Osteoblast (primary cell): ENCODE measurements at places on chromosomes 2 and 18. TPM values are rescaled to one million over a fixed set of nuclear protein-coding genes. Genes with fewer than 3 reads are reported as not detected.

The ADCYAP1 gene
- total RNA-seq: not detected in 2 replicates

The GAREM1 gene
- total RNA-seq: 3.6 and 5.0 TPM in 2 replicates

The GKN2 gene
- not detected in 2 replicates for total RNA-seq

The SCG2 gene
- 2.2 and 2.4 TPM in 2 replicates for total RNA-seq

The RTTN gene
- total RNA-seq: 11.2 and 15.6 TPM in 2 replicates

The CBLN2 gene
- under 0.01 TPM in 1 of 2 replicates, not detected in the other for total RNA-seq

The ACMSD gene
- total RNA-seq: not detected in 2 replicates

The CXCR4 gene
- under 0.01 TPM in 2 replicates for total RNA-seq

The IMPACT gene
- 32.4 and 34.7 TPM in 2 replicates for total RNA-seq

The CCDC74B gene
- 5.4 and 10.9 TPM in 2 replicates for total RNA-seq

The SRD5A2 gene
- not detected in 2 replicates for total RNA-seq

The CIB4 gene
- not detected in 2 replicates for total RNA-seq

The KIF1A gene
- under 0.01 TPM in 1 of 2 replicates, not detected in the other for total RNA-seq

The RTKN gene
- 14.1 and 16.2 TPM in 2 replicates for total RNA-seq
